ENCODE measurements at places on chromosomes 7 and 10.

DNA sequence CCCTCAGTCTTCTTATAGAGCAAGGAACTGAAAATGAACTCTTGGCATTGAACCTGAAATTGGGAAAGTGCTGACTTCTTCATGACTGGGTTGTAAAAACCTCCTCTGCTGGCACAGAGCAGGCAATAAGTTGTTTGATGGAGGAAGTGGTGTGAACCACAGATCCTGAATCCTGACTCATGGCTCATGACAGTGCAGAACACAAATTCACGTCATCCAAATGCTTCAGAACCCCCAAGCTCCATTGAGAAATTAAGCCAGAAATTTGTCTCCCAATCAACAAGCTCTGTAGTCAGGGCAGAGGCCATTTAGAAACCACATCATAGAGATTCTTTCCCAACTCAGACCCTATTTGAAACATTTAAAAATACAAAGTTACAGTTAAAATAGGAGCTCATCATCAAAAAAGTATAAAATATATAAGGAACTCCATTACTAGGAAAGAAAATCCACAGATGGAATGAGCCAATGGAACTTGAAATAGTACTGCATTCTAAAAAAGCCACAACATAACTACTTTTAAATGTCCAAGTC, 10.3 kb upstream of the STK17A start:
- DNase-seq = no peak

GRCh38 chr7:233249-234035, 41.1 kb downstream of the FAM20C start:
- no peak for DNase-seq

- DNase-seq = no peak
These were observed 72.6 kb downstream of the INPP5A start for GRCh38 chr10:132610071-132610701.

DNA sequence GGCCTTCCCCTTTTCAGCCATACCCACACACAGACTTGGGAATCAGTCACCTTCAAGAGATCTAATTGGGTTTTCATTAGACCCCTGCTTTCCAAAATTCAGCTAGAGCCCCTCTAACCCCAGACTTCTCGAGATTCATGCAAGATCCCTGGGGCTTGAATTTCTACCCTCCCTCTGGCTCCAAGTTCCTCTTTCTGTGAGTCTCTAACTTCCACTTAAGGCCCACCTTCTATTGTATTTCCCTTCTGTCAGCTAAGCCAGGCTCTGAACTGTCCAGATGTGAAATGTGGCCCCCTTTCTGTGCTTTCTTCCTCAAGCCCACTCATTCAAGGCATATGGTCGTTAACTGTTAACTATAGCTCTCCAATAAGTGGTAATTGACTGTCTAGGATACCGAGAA, 132.2 kb downstream of the ZNF365 start:
- DNase-seq = no peak

GRCh38 chr7:105854498-105854897, 21.9 kb downstream of the ATXN7L1 start:
- no peak for DNase-seq

GRCh38 chr10:79434821-79435251, 10.6 kb downstream of the ZCCHC24 start:
- no peak for DNase-seq

DNA sequence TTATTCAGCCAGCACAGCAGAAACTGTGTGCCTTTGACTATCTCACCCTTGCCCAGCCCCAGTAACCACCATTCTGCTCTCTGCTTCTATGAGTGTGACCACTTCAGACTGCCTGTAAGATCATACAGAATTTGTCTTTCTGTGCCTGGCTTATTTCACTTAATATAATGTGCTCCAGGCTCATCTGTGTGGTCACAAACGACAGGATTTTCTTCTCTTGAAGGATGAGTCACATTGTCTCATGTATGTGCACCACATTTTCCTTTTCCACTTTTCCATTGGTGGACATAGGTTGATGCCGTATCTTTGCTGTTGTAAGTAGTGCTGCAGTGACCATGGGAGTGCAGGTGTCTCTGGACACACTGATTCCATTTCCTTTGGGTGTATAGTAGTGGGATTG, 122.5 kb upstream of the LANCL2 start:
- DNase-seq = no peak

DNA sequence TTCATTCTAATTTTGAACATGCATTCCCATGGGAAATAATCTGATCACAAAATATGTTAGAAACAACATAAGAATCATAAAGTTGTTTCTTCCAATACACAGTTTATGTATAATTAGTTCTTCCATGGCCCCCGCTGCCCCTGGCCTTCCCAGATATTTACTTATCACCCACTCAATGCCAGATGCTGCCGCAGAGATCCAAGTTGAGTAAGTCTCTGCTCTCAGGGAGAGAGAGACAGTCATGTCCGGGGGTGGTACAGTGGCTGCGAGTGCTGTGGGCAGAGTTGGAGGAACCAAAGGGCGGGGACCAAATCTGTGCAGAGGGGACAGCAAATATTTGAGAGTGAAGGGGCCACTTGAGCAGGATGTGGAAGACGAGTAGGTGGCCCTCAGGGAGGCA, 37.1 kb downstream of the COL26A1 start:
- no peak for DNase-seq

- no peak for DNase-seq
These were observed 67.9 kb downstream of the MTURN start for GRCh38 chr7:30202671-30203070.

- DNase-seq = no peak
These were observed 77.0 kb downstream of the ADCYAP1R1 start for GRCh38 chr7:31129067-31129466.

DNA sequence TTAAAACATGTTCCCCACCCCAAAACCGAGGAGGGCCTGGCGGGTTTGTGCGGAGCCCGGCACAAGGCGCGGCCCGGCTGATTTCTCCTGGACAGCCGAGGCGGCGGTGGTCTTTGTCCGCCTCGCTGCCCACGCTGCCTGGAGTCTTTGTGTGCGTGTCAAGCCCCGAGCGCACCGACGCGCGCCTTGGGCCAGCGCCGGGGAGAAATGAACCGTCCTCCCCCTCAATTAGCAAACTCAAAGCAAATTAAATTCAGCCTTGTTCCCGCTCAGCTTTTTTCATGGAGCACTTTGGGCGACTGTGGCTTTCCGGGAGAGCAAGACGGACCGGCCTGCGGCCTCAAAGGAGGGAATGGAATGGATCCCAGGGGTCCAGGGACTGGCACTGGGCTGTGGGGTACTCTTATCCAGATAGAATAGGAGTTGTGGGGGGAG, 4.1 kb downstream of the EMX2 start:
- no peak for DNase-seq

GRCh38 chr7:138974103-138974502, 7.1 kb downstream of the KIAA1549 start:
- no peak for DNase-seq

- no peak for DNase-seq
These were observed 94.2 kb downstream of the MTPAP start for GRCh38 chr10:30254926-30255325.

- DNase-seq = no peak
These were observed 1.3 kb downstream of the KAT6B start for GRCh38 chr10:74827694-74828093.

DNA sequence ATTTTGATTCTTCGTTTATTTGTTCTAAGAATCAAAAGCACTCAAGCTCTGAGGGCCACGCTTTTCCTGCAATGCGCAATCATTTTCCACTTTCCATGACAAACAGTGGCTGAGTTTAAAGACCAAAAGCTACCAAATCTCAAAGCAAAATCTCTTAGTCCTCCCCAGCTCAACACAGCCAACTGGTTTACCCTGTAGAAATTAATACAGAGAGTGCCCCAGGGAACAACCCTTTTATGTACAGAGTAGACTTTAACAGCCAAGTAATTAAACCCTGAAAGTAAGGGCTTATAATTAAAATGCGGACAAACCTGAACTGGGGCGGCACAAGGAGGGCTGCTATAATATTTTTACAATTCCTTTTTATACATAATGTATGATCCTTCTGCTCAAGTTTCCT, 53.2 kb downstream of the FAM53B start:
- no peak for DNase-seq

- DNase-seq = peak; percentile 74
These were observed 1.8 kb downstream of the HMX2 start for GRCh38 chr10:123149568-123150270.

DNA sequence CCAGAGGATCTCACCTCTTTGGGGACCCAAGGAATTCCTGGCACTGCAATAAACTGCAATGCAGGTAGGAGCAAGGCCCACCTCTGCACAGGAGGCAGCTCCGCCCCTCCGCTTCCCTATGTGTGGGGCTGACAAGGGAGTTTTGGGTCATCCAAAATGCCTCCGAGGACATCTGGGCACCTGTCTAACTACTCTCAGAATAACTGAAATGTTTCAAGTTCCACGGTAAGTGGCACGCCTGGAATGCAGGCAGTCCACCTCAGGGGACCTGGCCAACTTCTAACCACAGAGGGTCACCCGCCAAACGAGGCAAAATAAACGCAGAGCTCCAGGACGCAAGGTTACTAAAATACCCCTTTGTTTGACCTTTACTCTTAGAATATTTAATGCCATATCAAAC, 102.5 kb downstream of the FGFR2 start:
- DNase-seq = no peak

DNA sequence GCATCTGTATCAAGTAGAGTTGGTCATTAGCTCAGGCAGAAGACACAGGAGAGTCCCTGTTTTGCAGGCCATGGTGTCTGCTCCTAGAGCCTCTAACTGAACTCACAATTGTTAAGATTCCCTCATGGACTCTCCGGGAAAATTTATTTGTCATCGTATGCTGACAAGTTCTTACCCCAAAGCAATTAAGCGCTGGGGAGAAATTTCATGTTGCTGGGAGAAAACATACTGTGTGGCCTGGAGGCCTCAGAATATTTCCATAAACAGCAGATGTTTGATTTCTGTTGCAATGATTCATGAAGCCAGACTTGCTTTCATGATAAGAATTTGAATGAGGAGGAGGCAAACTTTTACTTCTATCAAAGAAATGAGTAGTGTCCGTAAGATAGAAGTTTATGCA, 583.2 kb downstream of the GATA3 start:
- no peak for DNase-seq

DNA sequence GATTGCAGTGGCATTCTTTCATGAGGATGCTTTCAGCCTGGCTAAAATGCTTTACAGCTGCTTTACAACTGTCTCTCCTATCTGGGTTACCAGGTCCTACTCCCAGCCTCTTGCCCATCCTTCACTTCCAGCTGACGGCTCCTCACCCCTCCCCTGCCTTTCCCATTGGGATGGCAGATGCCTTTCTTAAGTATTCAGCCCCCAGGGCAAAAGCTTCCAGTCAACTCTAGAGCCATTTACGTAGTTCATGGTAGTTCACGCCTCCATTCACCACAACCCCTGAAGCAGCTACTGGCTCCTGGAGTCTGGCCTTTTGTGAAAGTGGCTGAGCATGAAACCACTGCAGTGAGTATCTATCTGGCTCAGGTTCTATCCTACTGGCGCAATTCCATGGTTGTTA, 17.2 kb upstream of the BMPER start:
- no peak for DNase-seq

- no peak for DNase-seq
These were observed 213.7 kb upstream of the IGFBP3 start for GRCh38 chr7:46134795-46135194.

DNA sequence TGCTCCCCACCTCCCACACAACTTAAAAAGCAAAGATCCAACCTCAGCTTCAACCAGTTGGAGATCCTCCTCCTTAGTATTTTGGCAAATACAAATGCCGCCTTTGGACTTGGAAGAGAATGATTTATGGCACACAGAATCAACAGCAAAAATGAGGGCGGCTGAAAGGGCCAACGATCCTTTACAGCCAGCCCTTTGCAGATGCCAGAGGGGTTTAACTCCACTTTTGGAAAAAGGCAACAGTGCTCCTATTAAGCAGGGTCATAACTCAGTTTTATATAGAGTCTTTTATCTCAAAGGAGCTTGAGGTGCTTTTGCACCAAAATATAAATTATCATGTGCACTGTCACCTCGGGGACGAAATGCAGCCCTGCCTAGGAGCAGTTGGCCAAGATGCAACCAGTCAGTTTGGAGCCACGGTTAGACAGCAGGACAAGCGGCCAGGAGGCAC, 56.7 kb upstream of the JCAD start:
- no peak for DNase-seq

DNA sequence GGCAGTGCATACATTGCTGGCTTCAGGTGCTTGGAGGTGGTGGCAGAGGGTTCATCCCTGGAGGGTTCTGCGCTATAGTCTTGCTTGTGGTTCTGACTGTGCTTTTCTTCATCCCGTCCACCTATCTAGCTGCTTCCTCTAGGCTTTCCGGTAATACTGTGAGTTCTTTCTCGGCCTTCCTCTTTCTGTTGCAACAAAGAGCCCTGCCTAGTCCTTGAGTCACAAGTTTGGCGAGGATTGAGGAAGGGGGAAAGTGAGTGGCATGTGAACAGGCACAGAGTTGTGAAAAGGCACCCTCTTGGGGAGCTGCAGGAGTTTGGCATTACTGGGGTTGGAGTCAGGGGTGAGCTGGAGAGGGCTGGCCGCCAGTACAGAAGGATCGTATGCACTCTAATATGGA, 123.0 kb downstream of the SH2D4B start:
- no peak for DNase-seq

- no peak for DNase-seq
These were observed 482.9 kb downstream of the POM121L12 start for GRCh38 chr7:53518319-53518718.

GRCh38 chr10:131227163-131227740, 84.3 kb downstream of the TCERG1L start:
- no peak for DNase-seq

- no peak for DNase-seq
These were observed 11.0 kb downstream of the RRP12 start for GRCh38 chr10:97390091-97390490.

- DNase-seq = no peak
These were observed 35.4 kb downstream of the KLF6 start for GRCh38 chr10:3749600-3749999.

DNA sequence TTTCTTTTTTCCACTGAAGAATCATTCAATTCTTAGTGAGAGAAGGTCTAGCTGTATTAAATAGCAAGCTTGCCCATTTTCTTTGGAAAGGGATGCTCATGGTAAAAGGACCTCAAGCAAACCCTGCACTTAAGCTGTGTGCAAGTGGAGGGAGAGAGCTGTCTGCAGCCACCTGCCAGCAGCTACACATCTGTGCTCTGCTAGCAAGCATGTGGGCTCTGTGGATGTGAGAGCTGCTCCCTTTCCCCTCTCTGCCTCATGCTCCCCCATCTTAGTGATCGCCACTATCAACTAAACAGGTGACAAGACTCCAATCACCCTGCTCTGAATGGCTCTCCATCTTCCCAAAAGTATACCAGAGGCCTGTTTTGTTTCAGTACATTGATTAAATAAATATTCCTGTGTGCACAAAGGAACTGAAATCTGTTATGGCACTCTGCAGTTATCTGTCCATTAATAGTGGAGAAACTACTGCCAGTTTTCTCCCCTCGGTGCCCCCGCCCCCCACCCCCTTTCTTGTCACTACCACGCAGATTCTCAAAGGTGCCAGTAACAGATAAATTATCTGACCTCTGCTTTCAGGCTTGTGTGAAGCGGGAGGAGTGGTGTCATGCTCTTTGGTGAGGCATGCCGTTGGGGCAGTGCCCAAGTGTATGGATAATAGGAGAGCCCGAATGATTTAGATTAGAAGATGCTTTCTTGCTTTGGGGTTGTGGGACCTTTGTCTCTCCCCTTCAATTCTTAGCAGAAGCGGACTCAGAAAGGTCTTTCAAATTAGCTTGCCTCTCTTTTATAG, 26.4 kb downstream of the AUTS2 start:
- DNase-seq = no peak

GRCh38 chr7:117127585-117128168, 174.4 kb downstream of the ST7 start:
- DNase-seq = peak; percentile 25
